D341Med (cell line): ENCODE measurements at places on chromosomes 7 and 10.

DNA sequence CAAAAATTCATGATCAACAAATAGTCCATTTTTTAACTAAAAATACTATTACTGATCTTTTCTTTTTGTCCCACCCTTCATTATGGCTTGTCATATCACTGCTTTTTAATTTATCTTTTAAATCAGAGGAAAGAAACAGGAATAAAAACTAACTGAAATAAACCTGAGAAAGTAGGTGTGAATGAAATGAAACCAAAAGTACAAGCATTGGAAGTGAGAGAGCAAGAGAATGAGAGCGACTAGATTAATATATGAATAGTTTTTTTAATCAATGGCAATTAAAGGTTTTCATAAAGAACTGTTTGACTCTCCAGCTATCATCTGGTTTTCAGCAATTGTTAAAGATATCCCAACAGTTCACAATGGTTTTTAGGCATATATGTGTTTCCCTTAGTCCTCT is 137.8 kb downstream of the SPAG6 start:
- no peak for DNase-seq

DNA sequence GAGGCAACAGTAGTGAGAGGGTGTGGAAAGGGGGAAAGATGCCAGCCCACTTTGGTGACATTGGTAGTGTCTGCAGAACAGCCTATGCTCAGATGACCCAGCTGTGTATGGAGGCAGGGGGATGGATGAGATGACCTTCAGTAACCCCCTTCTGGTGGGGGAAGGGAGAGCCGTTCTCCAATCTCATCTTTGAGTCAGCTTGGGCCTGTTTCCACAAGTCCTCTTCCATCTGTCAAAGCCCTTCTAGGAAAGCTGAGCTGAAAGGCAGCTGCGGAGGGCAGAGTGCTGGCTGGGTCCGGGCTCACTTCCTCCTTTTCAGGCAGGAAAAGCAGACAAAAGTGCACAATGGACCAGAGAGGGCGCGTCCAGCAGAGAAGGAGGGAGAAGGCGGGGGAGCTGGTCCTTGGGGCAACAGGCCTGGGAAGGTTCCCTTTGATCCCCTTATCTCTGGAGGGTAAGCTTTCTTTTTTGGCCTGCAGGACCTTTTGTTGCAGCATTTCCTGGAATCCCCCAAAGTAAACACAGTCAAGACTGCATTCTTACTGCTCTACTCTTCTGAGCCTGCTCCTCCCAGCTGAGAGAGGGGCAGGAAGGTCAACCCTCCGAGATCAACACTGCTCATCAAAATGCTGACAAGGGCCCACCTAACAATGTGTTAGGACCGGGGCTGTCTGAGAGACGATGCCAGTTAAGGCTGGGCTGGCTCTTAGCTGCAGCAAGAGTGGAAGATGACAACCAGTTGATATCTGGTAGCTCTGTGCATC is 1.2 kb upstream of the LRMDA start:
- DNase-seq, result no peak

GRCh38 chr10:128859738-128860386 is 607.2 kb upstream of the MGMT start:
- DNase-seq, result no peak

- no peak for DNase-seq
These were observed 90.8 kb upstream of the HECTD2 start for GRCh38 chr10:91319336-91319735.

GRCh38 chr7:2732959-2733584 is 45.1 kb downstream of the AMZ1 start:
- DNase-seq, result peak; percentile 21

- DNase-seq, result no peak
These were observed 40.3 kb downstream of the ZNF22 start for GRCh38 chr10:45040921-45041542.

DNA sequence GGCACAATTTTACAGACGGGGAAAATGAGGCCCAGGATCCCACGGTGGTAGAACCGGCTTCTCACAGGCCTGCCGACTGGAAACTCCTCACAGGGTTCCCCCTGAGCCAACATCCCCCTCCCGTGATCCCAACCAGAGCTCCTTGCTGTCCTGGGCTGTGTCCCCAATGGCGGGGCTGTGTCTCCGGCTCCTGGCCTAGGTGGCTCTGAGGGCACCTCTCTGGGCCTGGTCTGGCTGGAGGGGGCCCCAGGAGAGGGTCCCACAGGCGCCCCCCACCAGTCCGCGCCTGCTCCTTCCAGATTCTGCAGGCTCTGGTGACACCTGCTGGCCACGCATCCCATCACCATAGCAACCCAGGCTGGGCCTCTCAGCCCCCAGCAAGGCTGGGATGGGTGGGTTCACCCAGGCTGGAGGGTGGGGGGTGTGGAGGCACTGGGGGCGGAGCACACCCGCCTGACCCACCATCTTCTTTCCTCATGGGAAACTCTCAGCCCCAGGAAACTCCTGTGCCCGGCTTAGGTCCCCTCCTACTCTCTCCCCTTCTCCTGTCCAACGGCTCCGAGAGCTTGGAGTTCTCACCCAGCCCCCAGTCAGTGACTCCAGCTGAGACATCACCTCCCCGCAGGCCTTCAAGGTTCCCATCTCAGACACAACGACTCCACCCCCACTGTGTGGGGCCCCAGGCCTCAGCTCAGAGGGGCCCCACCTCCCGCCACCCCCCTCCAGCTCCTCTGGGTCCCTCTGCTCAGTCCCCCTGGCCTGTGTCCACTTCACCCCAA is 27.1 kb upstream of the TNRC18 start:
- peak; percentile 77 for DNase-seq

DNA sequence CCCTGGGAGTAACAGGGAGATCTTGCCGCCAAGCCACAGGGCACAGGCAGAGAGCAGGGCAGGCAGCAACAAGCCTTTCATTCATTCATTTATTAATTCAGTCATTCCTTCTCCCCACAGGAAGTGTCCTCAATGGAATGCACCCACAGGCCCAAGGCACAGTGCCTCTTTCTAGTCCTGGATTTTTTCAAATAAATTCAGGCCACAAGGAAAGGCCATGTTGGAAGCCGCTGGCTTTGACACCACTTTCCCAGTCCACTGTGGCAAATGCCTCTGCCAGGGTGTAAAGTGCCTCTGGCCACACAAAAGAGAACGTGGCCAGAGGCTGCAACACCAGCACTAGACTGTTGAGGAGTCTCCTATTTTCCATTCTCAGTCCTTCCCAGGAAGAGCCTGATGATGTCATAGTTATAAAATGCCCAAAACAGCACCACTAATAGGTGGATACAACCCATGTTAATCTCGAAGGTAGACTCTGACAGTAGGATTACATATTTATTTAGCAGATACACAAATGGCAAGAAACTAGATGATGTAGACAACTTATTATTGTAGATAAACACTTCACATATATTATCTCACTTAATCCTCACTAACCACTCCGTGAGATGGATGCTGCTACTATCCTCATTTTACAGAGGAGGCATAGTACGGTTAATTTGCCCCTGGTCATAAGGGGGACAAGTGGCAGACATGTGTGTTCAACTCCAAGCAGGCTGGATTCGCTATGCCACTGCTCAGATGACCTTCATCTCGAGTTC is 5.5 kb downstream of the JAZF1 start:
- DNase-seq, result no peak

GRCh38 chr10:21750424-21750823 is 216.4 kb downstream of the MLLT10 start:
- no peak for DNase-seq

GRCh38 chr10:7117806-7118674 is 292.8 kb downstream of the SFMBT2 start:
- no peak for DNase-seq

DNA sequence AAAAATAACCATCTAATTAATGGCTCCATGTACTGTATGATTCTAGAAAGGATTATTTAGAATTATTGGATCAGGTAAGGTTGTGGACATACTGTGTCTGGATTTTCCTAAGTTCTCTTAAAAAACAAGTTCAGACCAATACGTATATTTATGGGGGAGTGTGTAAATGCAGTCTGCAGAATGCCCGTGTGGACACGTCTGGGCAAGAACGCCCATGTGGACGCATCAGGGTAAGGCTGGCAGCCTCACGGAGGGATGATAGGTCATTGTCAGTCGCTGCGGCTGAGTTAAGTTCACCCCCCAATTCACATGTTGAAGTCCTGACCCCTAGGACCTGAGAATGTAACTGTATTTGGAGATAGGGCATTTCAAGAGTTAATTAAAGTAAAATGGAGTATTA is 160.0 kb upstream of the SHH start:
- DNase-seq, result no peak

GRCh38 chr7:148793590-148793989 is 90.5 kb downstream of the EZH2 start:
- no peak for DNase-seq

DNA sequence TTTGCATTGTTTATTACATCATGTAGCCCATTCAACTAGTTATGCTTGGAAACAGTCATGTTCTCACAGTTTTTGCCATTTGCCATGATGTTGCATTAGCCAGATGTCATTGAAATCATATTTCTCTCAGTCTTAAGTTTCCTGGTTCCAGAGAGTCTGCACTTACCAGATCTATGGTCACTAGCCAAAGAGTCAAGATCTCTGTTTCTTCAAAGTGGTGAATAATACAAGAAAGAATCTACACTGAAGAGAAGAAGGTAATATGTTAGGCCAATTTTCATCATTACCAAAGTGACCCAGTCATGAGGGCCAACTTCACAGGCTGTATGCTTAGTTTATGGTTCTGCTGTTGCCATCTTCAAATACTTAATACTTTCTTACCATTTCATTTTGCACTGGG is 89.0 kb upstream of the PHYHIPL start:
- DNase-seq, result no peak

GRCh38 chr7:158017111-158018097 is 570.2 kb downstream of the PTPRN2 start:
- no peak for DNase-seq

DNA sequence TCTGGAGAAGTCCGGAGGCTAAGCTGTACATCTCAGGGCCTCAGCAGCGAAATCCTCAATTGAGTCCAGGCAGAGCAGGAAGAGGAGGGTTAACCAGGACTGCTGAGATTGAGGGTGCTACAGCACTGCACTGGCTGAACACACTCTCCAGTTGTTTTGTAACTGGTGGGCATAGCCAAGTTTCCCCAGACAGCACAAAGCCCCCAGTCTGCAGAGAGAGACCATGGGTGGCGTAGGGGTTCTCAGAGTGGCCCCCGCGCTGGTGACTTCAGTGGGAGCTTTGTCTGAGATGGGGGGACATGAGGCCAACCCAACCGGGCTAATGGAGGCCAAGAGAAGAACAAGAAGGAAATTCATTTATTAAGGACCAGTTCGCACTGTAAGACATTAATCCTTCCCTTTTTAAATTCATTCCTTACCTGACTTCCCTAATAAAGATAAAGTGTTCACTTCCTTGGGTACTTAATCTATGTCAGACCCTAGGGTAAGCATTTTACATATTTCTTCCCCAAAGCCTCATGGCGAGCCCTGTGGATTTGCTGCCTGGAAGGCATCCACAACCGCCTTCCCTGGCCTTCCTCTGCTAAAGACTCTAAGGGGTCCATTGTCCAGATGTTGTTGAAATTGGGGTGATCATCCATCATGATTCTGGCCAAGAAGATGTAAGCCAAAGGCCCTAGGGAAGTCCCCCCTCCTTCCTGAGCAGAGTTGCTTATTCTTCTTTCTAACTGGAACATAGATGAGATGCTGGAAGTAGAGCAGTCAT is 121.4 kb upstream of the CHST15 start:
- no peak for DNase-seq

DNA sequence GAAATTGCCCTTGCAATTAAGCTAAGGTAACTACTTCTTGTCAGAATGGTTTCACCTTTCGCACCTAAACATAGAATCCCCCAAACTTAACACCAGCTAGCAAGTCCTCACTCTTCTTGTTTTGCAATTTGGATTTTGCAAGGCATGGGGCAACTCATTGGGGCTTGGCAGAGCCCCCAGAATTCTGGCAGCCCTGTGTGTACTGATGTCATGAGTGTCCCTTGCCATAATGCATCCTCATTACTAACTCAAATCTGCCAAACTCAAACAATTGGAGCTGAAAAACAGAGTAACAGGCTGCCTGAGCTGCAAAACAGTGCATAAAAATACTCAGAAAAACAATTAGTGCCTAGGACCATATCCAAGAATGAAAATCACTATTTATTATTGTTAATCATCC is 7.9 kb upstream of the XPNPEP1 start:
- no peak for DNase-seq

- DNase-seq, result peak; percentile 5
These were observed 24.9 kb upstream of the KNDC1 start for GRCh38 chr10:133135116-133135465.

DNA sequence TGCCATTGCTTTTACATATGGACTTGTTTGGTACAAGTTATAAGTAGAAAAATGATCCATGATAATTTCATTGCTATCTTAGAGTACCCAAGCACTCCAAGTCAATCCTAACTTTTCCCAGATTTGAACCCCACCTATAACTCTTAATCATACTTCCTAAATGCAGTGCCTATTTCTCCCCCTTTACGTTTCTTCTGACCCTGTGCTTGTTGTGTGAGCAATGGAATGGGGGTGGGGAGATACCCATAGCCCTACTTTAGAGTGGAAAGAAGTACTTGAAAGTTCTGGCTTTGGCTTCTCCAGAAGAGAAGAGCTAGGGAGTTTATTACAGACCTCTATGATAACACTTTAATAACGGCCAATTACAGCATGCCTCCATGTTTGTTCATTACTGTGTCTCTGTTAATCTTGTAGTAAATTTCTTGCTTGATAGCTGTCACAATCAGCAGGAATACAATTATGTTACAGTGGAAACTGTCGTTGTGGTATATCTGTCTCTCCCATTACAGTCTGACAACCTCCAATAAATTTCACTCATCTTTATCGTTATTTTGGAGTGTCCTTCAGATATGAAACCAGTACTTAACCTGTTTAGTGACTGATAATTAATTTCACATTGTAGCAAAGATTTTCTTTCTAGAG is 34.0 kb downstream of the CNPY1 start:
- no peak for DNase-seq

DNA sequence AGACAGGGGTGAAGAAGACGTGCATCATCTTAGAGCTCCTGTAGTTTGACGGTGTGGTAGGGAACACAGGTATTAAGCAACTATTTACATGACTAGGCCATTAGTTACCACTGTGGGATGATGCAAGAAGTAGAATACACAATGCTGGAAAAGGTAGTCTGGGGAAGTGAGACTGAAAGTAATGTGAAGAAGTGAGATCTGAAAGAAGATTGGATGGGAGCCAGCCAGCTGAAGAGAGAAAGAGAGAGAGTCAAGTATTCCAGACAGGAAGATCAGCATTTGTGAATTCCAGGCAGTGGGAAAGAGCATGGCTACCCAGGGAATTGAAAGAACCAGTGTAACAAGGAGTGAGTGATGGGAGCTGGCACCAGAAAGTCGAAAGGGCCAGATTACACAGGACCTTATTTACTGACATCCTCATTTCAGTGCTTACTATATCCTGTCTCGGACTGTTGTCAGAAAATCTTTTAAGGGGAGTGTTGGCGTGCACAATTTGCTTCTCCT is 4.0 kb upstream of the CFAP58 start:
- DNase-seq, result no peak
